Astrocyte of the spinal cord (primary cell): ENCODE measurements at places on chromosomes 12 and 14.
A peak's percentile ranks its signal among the peaks of the same experiment; 100 is the strongest.

- peak; percentile 47 for DNase-seq
Observed at GRCh38 chr12:39272871-39273655, 169.9 kb downstream of the KIF21A start.

GRCh38 chr12:132029503-132030300 lies 80.0 kb downstream of the EP400 start:
- no peak for DNase-seq

DNA sequence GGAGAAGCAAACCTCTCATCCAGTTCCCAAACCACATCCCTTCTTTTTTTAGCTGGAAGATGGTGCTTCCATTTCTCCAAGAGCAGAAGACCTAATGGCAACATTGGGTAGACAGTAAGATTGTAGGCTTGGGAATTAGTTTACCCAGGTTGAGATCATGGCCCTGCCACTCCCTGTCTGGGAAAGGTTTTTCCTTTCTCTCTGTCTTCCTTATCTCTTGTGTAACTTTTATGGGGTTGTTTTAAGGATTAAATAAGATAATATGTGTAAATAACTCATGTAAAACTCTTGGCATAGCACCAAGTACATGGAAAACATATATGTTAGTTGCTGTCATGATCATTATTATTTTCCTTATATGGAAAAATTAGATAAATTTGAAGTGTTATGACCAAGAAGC lies 23.2 kb upstream of the PSMA6 start:
- no peak for DNase-seq

GRCh38 chr12:54229624-54230212 lies 40.9 kb upstream of the SMUG1 start:
- DNase-seq, result peak; percentile 93

DNA sequence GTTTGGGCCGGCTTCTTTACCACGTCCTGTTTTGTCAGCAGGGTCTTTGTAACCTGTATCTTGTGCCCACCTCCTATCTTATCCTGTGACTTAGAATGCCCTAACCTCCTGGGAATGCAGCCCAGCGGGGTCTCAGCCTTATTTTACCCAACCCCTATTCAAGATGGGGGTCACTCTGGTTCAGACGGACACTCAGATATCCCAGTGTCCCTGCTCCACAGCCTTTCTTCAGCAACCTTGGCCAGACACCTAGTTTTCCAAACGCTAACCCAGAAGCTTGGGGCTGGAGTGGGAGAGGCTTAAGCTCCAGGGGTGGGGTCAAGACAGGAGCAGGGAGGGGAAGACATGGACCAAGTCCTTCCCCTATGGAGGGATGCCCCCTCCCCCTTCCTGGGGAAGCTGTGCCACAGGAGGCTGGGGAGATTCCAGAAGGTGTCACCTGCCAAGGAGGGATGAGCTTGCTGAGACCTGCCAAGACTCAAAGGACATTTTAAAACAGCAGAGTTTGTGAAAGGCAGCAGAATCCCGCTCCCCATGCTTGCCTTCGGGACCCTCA lies 62.2 kb downstream of the RIN3 start:
- DNase-seq, result no peak
